NCI-H524 treated with DMSO at 0.1 percent for 48 hours (cell line): ENCODE measurements at places on chromosomes 12 and 14.

- no peak for DNase-seq
Observed at GRCh38 chr12:50545213-50545612, 40.4 kb downstream of the DIP2B start.

GRCh38 chr12:102009796-102010195 is 52.0 kb downstream of the WASHC3 start:
- no peak for DNase-seq

DNA sequence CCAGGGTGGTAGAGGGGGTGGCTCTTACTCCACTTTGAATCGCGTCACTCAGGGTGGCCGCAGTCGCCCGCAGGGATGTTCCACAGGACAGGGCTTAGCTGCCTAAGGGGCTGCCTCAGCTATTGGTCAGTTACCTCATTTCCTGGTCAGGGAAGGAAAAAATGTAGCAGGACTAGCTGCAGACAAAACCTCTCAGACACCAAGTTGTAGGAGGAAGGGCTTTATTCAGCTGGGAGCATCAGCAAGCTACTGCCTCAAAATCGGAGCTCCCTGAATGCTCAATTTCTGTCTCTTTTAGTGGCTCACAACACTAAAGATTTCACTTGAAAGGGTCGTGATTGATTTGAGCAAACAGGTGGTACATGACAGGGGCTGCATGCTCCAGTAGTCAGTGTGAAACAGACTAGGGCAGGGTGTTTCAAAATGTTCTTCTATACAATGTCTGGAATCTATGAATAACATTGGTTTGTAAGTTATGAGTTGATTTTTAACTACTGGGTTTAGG is 6.4 kb upstream of the CLEC6A start:
- DNase-seq, result no peak

- DNase-seq, result no peak
Observed at GRCh38 chr14:87785897-87786296, 207.1 kb downstream of the GALC start.

DNA sequence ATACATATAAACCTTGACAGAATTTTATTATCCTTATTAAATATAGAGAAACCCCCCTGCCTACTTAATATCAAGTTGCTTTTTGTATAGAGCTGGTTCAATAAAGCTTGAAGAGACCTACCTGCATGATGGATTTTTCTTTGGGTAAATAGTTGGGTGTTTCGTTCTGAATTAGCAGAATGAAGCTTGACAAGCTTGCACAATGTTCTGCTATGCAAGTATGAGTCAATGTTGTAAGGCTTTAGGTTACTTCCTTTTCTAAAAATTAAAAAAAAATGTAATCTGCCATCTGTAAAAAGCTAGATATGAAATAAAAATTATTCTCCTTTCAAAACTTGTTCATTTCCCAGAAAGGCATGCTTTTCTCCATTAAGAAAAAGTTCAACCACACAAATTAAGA is 1662.6 kb upstream of the SEL1L start:
- no peak for DNase-seq

- no peak for DNase-seq
Observed at GRCh38 chr12:114769634-114770033, 85.7 kb upstream of the TBX3 start.
